Testis (tissue), 5 donors: ENCODE measurements at places on chromosomes 7 and 10. TPM values are rescaled to one million over a fixed set of nuclear protein-coding genes. Genes with fewer than 3 reads are reported as not detected.
A peak's percentile ranks its signal among the peaks of the same experiment; 100 is the strongest.

- no peak overlapping the region for H3K27ac ChIP-seq
- H3K4me1 ChIP-seq = no peaks in the 10 kb centered on the region
- no peak overlapping the region for H3K4me3 ChIP-seq
- no peaks in the 10 kb centered on the region for H3K36me3 ChIP-seq
- DNase-seq = no peak
Observed at GRCh38 chr7:34207810-34208209, 302.5 kb downstream of the BMPER start.

- H3K4me1 ChIP-seq = peaks cover 24% of the 10 kb centered on the region
- DNase-seq = no peak
- no peak overlapping the region for H3K27ac ChIP-seq
- H3K27me3 ChIP-seq = no peaks in the 10 kb centered on the region
Observed at GRCh38 chr7:129853661-129854268, 99.0 kb downstream of the UBE2H start.

DNA sequence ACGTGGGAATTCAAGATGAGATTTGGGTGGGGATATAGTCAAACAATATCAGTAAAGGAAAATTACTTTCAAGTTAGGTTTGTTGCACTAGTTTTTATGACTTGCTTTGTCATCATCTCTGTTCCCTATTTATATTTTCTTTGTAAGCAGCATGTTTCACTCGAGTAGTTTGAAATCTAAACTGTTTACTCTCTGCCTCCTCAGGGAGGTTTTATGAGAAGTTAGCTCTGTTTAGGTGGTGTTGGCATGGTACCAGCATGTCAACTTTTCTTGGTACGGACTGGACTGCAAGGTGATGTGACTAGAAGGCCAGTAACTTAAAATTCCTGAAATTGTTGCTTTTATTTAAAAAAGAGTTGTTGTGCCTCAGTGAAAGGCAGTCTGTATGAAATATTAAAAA lies 59.2 kb upstream of the MTPN start:
- H3K36me3 ChIP-seq = no peaks in the 10 kb centered on the region
- peaks cover 51% of the 10 kb centered on the region for H3K4me1 ChIP-seq
- peak overlapping the region; percentile 73 for H3K27ac ChIP-seq
- H3K27me3 ChIP-seq = no peaks in the 10 kb centered on the region
- H3K4me3 ChIP-seq = no peak overlapping the region

DNA sequence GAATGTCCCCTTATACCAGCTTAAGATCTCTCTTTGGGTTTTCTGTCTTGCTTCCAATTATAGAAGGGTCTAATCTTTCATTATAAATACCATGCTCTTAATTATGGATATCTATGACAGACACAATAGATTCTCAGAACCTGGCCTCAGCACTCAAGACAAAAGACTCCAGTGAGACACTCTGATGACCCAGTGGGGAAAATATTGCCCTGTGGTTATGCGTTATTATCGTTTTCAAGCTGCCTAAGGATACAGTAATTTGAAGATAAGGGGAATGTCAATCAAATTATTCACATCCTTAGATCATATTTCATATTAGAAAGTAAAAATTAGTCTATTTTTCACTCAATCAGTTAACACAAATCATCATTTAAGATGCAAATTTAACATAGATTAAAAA lies 748.8 kb downstream of the XPNPEP1 start:
- no peaks in the 10 kb centered on the region for H3K4me1 ChIP-seq
- no peak overlapping the region for H3K27ac ChIP-seq
- H3K4me3 ChIP-seq = no peak overlapping the region
- DNase-seq = no peak
- H3K36me3 ChIP-seq = no peaks in the 10 kb centered on the region

GRCh38 chr10:29372920-29373319 lies 84.0 kb downstream of the LYZL1 start:
- H3K4me1 ChIP-seq = no peaks in the 10 kb centered on the region
- H3K27ac ChIP-seq = no peak overlapping the region
- no peak for DNase-seq
- no peaks in the 10 kb centered on the region for H3K36me3 ChIP-seq
- no peak overlapping the region for H3K4me3 ChIP-seq
- no peaks in the 10 kb centered on the region for H3K27me3 ChIP-seq

DNA sequence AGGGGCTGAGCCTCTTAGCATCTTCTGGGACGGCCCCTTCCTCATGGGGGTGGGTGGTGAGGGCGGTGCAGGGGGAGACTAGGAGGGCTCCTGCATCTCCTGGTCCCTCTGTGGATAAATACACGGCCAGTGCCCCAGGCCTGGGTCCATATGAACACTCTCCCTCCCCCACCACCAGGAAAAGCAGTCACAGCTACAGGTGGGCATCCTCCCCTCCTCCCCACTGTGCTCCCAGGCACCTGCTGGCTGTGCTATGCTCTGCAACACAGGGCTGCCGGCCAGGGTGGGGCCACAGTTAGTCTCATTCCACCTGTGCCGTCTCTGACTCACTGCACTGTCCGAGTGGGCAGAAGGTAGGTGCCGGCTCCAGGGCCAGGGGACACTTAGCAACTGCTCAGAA lies 87.3 kb upstream of the INSIG1 start:
- DNase-seq = no peak
- H3K4me3 ChIP-seq = no peak overlapping the region
- H3K36me3 ChIP-seq = no peaks in the 10 kb centered on the region
- no peak overlapping the region for H3K27ac ChIP-seq
- peaks cover 11% of the 10 kb centered on the region for H3K4me1 ChIP-seq

DNA sequence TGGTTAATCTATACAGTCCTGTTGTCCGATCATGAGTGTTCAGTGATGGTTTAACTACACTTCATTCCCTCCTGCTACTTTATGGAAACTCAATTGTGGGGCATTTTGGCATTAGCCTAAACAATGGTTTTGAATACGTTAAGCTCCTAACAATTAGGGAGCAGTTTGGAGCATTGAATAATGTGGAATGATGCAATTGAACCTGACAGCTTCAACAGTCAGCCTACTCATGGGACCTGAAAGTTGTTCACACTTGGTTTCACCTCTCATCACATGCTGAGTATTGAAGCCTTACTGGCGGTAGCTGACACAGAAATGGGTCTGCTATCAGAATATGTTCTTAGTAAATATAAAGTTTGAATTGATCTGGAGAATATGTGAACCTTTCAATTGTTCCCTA lies 186.1 kb downstream of the MLLT10 start:
- no peak for DNase-seq
- H3K4me3 ChIP-seq = no peak overlapping the region
- H3K36me3 ChIP-seq = no peaks in the 10 kb centered on the region
- H3K27me3 ChIP-seq = no peaks in the 10 kb centered on the region

DNA sequence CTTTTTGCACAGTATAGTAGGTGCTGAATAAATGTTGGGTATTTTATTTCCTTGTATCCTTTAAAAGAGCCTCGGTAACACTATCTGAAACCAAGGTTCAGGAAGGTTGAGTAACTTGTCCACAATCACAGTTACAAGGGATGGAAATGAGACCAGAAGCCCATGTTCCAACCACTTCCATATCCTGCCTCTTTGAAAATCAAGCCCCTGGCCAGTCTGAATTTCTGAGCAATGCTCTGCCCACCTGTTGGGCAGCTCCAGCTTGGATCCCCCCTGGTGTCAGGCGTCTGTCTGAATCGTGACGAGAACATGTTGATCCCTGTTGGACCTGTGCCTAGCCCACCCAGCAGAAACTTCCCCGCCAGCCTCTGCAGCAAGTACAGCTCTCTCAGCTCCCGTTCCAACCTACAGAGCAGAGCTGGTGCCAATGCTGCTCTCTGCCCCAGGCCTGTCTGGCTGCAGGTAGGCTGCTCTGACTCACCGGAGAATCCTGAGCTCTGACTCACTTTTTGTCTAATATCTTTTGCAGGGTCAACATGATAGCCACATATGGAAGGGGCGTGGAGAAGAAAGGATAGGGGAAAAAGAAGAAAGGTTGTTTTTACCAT lies 595.5 kb downstream of the INHBA start:
- no peak overlapping the region for H3K27ac ChIP-seq
- no peaks in the 10 kb centered on the region for H3K36me3 ChIP-seq
- H3K4me1 ChIP-seq = no peaks in the 10 kb centered on the region
- H3K27me3 ChIP-seq = no peaks in the 10 kb centered on the region
- no peak for DNase-seq
- no peak overlapping the region for H3K4me3 ChIP-seq

DNA sequence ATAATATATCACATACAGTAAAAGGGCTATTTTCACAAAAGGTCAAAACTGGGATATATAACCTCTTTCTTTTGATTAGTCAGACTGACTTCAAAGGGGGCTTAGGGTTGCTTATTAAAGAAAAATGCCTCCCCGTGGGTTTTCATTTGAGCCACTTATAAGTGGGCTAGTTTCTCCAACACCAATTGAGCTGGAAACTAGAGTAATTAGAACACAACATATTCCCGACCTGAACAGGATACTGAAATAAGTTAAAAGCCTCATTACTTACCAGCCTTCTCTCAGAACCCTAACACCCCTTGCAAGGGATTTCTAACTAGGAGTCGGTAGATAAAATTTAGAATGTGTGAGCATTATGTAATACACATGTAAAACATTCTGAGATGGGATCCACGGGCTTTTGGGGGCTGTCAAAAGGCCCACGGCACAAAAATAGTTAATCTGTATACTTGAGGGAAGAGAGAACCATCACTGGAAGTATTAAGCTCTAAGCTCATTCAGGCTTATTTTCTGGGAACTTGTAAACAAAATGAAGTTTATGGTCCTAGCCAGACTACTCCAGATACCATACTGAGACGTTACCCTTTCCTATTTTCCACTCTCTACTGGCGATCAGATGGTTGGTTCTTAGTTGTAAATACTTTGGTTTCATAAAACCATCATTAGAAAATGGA lies 29.3 kb upstream of the KMT2E start:
- DNase-seq = no peak
- H3K4me3 ChIP-seq = peak overlapping the region; percentile 74
- peak overlapping the region; percentile 97 for H3K27ac ChIP-seq
- H3K36me3 ChIP-seq = no peaks in the 10 kb centered on the region
- no peaks in the 10 kb centered on the region for H3K27me3 ChIP-seq
- peaks cover 30% of the 10 kb centered on the region for H3K4me1 ChIP-seq

DNA sequence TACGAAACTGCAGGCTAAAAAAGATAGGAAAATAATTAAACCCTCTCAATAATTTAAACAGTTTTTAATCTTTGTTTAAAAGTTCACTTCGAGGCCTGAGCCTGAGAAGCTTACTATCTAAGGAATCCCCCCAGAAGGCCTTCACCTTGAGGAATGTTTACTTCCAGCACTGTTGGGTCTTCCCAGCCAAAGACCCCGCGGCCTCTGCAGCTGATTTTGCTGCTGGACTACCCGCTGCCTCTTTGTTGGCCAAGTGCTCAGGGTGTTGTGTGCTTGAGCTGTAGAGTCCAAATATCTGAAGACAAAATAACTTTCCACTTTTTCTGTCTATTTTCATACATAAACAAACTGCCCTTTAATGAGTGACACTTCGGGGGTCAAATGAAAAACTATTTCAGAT lies 292.7 kb downstream of the GLRX3 start:
- no peak overlapping the region for H3K4me3 ChIP-seq
- no peaks in the 10 kb centered on the region for H3K36me3 ChIP-seq
- no peaks in the 10 kb centered on the region for H3K4me1 ChIP-seq
- no peak overlapping the region for H3K27ac ChIP-seq

The ANKRD61 gene
- total RNA-seq = 6.8 TPM
